Pulmonary artery endothelial cell (primary cell): ENCODE measurements at places on chromosomes 12 and 14.

- no peak for DNase-seq
Observed at GRCh38 chr12:57735952-57736740, 2.4 kb downstream of the AGAP2 start.

- DNase-seq = no peak
Observed at GRCh38 chr14:34078117-34078743, 127.4 kb upstream of the EGLN3 start.

GRCh38 chr12:30826276-30826675 lies 71.5 kb upstream of the CAPRIN2 start:
- no peak for DNase-seq

- no peak for DNase-seq
Observed at GRCh38 chr12:67921286-67921685, 68.0 kb upstream of the IFNG-AS1 start.

GRCh38 chr12:122862872-122863701 lies 27.8 kb downstream of the HIP1R start:
- DNase-seq = no peak

- no peak for DNase-seq
Observed at GRCh38 chr12:10571141-10571540, 42.3 kb downstream of the MAGOHB start.

- no peak for DNase-seq
Observed at GRCh38 chr14:99143793-99144192, 128.2 kb downstream of the BCL11B start.

DNA sequence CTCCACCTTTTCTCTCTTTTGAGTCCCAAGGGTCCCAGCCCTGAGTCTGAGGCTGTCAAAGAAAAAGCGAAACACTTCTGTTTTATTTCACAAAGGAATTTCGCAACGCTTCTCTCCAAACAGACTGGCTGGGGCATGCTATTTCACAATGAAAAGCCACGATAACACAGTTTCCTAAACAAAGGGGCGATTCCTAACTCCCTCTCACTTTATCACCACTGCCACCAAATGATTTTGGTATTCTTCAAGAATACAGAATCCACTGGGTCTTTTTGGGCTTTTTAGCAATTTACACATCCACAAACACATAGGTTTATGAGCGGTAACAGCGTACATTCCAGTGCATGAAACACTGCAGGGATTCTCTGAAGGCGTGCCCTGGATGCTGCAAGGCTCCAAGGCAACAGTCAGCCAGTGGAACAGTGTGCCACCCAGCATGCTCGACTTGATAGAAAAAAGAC lies 161.2 kb downstream of the DAD1 start:
- no peak for DNase-seq

DNA sequence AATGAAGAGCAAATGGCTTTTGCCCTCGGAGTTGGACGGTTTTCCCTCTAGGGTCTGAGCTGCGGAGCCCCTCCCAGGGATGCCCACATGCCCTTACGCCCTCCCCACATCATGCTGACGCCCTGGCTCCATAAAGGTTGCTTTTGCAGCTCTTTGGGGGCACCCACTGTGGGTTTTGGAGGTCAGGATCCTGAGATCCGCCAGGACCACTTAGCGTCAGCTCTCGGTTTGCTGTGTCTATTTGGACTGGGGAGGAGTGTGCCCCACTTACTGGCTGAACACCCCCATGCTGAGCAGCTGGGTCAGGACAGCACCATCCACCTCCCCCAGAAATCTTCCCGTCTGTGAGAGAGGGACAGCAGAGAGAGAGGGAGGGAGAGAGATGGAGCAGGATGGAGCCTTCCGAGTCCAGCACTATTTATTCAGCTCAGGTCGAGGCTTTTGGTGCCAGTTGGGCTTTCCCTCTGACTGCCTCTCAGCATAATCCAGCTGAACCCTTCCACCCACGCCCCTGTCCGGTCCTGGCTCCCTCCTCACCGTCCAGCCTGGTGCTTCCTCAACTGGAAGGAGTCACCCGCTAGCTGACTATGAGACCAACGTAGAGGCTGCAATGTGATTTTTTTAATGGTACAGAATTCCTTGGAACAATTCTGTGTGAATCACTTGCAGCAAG lies 18.9 kb upstream of the LRTM2 start:
- no peak for DNase-seq

- DNase-seq = no peak
Observed at GRCh38 chr12:32450768-32451167, 51.4 kb downstream of the FGD4 start.

GRCh38 chr14:102234331-102235264 lies 70.4 kb downstream of the MOK start:
- no peak for DNase-seq

- no peak for DNase-seq
Observed at GRCh38 chr12:119870457-119870856, 6.7 kb downstream of the CIT start.

- DNase-seq = no peak
Observed at GRCh38 chr12:93737457-93738198, 60.5 kb downstream of the CRADD start.

DNA sequence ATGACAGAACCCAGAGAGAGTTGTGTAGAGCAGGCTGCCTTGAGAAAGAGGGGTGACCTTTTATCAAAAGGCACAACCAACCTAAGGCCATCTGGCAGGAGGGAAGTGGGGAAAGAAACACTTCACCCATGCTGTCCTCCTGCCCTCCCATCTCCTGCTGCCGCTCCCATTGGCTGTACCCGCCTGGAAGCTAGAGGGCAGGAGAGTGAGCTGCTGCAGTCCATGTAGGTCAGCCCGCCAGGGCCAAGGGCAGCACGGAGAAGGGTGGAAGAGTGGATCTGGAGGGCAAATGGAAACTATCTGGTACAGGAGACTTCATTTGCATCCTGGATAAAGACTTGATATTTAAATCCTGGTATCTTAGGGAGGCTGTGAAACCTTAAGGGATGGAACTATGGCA lies 11.5 kb upstream of the CABP1 start:
- no peak for DNase-seq

DNA sequence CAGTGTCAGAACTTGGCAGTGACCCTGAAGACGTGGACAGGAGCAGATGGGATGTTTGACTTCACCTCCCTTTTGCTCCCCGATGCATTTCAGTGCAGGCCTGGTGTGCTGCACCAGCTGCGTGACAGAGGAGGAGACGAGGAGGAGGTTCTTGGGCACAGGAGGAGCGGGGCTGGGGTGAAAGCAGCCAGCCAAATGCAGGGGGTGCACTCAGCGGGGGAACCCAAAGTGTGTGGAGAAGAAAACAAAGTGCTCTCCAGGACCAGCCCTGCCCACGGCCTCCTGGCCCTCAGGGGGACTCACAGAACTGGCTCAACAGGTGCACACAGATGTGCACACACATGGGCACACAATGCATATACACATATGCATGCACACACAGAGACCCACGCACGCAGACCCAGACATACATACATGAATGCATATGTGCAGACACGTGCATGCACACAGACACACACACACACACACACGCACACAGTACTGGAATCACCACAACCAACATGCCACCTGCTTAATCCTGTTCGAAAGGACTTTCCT lies 91.7 kb upstream of the SFSWAP start:
- no peak for DNase-seq

- no peak for DNase-seq
Observed at GRCh38 chr12:8699714-8700113, 1.9 kb downstream of the RIMKLB start.

DNA sequence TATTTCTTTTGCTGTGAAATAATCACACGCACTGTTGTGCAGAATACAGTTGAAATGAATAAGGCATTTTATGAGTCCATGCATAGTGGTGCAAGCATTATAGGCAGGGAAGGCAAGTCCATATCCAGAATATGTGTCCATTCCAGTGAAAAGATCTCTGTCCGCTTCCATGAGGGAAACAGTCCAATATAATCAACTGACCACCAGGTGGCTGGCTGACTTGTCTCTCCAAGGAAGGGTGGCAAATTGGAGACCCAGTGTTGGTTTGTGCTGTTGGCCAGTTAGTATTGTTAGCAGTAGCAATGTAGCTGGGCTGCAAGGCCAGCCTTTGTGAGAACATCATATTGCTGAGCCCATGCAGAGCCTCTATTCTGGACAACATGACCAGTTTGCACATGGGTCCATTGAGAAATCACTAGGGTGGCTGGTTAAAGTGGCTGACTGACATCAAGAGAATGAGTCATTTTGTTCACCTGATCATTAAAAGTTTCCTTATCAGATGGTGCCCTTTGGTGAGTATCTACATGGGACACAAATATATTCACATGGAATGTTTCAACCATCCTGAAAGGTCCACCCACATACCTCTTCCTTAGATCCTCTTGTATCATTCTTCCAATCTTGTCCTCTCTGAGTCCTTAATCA lies 17.3 kb upstream of the YAF2 start:
- no peak for DNase-seq

GRCh38 chr12:95146769-95147168 lies 70.5 kb downstream of the FGD6 start:
- no peak for DNase-seq

DNA sequence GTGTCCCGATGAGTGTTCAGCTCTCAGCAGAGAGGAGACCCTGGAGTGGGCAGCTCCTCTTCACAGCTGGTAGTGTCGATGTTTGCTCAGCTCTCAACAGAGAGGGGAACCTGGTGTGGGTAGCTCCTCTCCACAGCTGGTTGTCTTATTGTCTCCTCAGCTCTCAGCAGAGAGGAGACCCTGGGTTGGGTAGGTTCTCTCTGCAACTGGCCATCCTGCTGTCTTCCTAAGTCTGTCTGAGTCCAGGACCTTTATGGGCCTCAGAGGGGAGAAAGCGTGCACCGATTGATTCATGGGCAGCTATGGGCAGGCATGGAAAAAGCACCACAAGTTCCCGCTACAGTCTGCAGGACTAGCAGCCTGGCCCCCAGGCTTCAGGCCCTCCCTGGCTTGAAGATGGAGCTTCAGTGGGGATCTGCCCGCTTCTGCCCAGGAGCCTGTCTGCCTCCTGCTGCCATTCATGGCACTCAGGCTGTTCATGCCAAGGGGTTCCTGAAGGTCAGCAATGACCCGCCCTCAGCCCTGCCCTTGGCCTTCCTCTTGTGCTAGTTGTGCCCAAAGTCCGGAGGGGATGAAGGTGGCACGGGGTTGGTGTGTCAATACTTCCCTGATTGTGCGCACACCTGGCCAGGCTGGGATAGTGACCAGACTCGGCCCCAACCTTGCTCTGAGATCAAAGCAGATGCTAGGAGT lies 224.2 kb downstream of the KCNC2 start:
- no peak for DNase-seq

GRCh38 chr12:29726321-29726692 lies 57.4 kb downstream of the TMTC1 start:
- no peak for DNase-seq

DNA sequence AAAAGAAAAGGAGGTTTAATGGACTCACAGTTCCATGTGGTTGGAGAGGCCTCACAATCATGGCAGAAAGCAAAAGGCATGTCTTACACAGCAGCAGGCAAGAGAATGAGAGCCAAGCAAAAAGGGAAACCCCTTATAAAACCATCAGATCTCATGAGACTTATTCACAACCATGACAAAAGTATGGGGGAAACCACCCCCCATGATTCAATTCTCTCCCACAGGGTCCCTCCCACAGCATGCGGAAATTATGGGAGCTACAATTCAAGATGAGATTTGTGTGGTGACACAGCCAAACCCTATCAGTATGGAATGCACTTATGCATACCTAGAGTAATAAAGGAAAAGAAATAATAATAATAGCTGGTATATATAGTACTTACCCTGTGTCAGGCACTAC lies 4.5 kb upstream of the GLIPR1 start:
- no peak for DNase-seq

DNA sequence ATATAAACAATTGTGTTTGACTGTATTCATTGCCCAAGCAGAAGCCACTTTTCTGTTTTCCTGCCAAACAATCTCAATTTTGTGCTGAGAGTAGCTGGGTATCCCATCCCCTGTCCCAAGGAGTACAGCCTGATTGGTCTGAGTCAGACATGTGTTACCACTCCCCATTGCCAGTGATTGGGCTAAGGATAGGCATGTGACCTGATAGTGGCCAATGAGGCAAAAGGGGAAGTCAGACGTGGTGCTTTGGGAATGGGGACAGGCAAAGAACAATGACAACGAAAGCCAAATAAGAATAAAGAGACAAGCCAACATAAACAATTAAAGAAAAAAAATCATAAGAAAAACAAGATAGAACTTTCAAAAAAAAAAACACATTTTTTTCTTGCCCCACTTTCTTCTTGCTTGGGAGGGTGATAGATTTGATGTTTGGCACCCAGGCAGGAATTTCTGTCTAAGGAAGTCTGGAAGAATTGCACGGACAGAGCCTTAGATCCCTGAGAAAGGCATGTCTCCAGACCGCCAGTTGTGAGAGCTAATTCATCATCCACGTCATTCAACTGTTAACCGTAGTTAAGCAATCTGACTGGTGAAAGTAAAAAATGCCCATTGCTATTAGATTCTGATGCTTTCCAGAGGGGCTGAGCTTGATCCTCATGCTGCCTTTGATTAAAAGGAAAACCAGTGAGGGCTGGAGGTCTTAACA lies 626.6 kb upstream of the TMEM132C start:
- peak; percentile 10 for DNase-seq

- no peak for DNase-seq
Observed at GRCh38 chr14:53520078-53520928, 367.2 kb upstream of the DDHD1 start.

DNA sequence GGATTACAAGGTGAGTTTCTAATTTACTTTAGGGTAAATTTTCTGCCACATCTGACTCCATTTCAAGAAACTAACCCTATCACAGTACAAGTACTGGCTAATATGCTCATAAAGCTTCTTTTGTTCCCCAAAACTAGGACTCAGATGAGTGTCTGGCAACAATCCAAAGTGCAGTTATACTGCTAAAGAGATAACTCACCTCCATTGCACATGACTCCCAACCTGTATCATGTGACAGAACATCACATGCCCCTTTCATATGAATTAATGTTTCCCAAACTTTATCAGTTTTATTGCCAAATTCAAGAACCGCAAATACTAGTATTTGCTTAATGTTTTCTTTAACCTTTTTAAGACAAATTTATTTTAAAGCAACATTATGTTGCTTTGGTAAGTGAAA lies 3.9 kb upstream of the PPP1R12A start:
- DNase-seq = no peak

DNA sequence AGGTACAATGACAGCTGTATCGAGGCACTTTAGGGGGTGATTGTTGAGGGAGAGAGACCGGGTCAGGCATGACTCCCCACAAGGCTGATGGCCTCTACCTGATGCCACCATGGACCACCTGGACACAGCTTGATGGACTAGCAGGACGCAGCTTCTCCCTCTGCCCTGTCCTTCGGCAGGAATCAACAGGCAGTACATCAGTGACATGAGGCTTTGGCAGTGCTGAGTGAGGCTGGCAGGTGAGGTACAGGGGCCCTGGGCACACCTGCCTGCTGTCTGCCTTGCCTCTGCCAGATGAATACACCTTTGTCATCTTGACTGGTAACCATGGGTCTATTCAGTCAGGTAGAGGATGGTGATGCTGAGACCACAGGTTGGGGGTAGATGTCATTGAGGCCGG lies 25.3 kb upstream of the ESRRB start:
- DNase-seq = no peak

- DNase-seq = no peak
Observed at GRCh38 chr12:68538726-68539614, 71.7 kb upstream of the RAP1B start.

GRCh38 chr14:92511453-92512238 lies 1.9 kb upstream of the RIN3 start:
- peak; percentile 83 for DNase-seq

- no peak for DNase-seq
Observed at GRCh38 chr14:21023817-21024584, 860 bp downstream of the NDRG2 start.
